ENCODE measurements at places on chromosomes 12 and 14.

DNA sequence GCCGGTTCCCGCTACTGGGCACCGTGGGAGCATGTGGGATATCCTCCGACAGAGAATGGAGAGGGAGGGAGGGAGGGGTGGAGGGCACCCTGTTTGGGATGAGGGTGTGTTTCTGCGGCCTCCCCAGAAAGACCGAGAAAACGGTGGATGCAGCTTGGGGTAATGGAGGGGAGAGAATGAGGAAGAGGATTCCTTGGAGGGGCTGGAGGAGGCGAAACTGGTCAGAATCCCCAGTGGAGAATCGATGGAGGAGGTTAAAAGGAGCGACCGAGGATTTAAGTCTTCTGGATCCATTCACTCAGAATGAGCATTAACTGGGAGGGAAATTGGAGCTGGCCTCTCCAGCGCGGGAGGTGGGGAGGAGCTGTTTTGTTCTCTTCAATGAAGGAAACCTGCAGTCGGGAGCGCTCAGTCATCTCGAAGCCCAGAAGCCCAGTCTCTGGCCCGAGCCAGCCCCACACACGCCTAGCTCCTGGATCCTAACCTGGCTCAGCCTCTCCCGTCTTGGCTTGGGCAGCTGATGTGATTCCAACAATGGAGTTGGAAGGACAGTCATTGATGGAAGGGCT, 581 bp downstream of the ARG2 start:
- peak; percentile 15 for DNase-seq

DNA sequence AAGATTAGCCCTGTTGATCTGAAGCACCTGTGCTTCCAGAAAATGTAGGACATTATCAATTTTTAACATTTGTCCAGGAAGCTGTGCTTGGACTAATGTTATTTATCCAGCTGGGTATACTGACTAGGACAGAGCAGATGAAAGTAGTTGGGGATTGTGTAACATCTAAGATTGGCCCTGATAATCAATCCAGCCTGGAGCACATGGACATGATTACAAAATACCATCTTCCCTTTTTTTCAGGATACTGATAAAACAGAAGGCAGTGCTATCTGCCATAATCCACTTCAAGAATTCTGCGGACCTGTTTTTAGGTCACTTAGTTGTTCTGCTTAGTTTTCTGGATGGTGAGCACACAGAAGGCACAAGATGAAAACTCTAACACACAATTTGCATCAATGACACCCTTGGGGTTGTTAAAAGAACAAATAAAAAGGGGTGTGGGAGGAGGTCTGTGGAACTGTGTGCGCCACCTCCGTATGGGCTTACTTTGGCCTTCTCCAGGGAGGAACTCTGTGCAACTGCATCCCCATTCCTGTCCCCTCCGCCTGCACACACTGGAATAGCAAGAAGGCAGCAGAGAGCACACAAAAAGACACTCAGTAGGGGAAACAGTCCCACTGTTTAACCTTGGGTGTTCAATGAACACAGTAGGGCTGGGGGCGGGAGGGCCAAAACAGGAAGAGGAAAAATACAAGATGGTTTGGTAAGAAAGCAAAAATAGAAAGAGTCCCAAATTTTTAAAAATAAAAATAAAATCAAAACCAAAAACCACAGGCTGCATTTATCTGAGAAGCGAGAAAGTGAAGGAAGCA, 31.1 kb upstream of the DUSP6 start:
- DNase-seq: no peak

- no peak for DNase-seq
Observed at GRCh38 chr12:113204804-113205203, 16.5 kb upstream of the TPCN1 start.

DNA sequence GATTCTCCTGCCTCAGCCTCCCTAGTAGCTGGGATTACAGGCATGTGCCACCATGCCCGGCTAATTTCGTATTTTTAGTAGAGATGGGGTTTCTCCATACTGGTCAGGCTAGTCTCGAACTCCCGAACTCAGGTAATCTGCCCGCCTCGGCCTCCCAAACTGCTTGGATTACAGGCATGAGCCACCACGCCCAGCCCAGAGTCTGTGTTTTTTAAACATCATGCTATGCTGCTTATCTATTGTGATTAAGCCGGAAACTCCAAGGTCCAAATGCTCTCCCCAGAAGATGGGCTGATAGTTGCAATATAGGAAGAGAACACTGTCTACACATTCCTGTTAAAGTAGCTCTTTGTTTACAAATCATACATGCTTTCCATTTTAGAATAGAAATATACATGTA, 30.5 kb upstream of the MAX start:
- DNase-seq: no peak

DNA sequence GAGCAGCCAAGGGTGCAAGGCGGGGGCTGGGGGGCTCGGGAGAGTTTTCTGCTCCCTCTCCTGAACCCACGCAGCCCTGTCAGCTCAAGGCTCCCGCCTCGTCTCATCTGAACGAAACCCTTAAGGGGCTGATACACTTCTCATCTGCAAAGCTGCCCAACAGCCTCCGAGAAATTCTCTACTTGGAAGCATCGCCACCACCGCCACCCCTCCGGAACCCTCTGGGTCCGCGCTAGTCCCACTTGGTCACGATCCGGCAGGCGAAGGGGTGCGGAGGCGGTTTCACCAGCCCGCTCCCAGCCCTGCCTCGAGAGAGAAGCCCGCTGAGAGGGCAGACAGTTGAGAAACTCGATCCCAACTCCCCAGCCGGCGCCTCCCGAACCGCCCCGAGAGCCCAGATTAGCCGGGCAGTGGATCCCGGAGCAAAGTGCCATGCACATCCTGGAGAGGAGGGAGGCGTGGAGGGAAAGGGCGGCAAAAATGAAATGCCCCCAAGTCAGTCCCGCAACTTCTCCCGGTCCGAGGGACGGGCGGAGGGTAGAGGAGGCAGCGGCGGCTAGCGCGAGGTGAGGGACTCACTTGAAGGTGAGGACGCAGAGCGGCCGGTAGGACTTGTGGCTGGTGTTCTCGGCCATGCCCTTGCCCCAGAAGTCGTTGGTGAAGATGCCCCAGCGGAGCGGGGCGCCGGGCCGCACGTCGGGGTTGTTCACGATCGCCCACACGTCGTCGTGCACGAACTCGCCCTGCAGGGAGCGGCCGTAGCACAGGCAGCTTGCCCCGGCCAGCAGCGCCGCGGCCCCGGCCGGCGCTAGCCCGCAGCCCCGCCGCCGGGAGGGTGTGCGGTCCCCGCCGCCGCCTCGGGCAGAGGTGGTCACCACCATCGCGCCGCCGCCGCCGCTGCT, 620 bp downstream of the TMTC1 start:
- peak; percentile 43 for DNase-seq

DNA sequence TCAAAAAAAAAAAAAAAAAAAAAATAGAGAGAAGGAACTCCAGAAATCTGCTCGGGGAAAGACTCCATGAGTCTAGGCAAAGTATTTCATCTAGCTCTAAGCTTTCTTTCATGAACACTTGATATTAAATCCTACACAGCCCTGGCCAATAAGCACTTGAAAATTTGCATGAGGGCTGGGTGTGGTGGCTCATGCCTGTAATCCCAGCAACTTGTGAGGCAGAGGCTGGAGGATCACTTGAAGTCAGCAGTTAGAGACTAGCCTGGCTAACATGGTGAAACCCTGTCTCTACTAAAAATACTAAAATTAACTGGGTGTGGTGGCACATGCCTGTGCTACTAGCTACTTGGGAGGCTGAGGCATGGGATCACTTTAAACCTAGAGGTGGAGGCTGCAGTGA, 13.1 kb upstream of the METAP2 start:
- no peak for DNase-seq

- DNase-seq: no peak
Observed at GRCh38 chr12:77299001-77299400, 233.6 kb upstream of the E2F7 start.

GRCh38 chr14:95068521-95068920, 88.8 kb downstream of the DICER1 start:
- no peak for DNase-seq

DNA sequence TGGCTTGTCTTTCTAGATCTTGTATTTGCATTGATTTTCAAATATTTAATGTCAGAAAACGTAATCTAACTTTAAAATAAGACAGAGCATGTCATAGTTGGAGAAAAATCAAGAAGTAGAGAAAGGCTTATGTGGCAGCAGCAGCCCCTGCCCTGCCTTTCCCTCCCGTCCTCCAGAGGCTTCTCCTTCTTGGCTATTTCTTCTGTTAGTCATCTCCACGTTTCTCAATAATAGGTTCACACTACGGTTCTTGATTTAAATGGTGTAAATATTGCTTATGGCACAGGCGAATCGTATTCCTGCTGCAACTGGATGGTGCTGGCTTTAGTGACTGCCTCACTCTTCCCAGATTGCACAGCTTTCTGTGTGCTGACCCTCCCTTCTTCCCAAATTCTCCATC, 42.8 kb downstream of the SLC8B1 start:
- DNase-seq: no peak

- peak; percentile 41 for DNase-seq
Observed at GRCh38 chr14:101761881-101762529, 496 bp downstream of the PPP2R5C start.

- peak; percentile 61 for DNase-seq
Observed at GRCh38 chr12:7092229-7092985, at the start of gene C1R. Gene C1R, minus strand, starts transcription at chr12:7092445. Its CDS starts 57 bp downstream, at chr12:7092388.

GRCh38 chr14:34989762-34990161, 7.0 kb downstream of the SRP54 start:
- DNase-seq: no peak

- no peak for DNase-seq
Observed at GRCh38 chr14:54901380-54902142, 1.1 kb downstream of the GCH1 start.

DNA sequence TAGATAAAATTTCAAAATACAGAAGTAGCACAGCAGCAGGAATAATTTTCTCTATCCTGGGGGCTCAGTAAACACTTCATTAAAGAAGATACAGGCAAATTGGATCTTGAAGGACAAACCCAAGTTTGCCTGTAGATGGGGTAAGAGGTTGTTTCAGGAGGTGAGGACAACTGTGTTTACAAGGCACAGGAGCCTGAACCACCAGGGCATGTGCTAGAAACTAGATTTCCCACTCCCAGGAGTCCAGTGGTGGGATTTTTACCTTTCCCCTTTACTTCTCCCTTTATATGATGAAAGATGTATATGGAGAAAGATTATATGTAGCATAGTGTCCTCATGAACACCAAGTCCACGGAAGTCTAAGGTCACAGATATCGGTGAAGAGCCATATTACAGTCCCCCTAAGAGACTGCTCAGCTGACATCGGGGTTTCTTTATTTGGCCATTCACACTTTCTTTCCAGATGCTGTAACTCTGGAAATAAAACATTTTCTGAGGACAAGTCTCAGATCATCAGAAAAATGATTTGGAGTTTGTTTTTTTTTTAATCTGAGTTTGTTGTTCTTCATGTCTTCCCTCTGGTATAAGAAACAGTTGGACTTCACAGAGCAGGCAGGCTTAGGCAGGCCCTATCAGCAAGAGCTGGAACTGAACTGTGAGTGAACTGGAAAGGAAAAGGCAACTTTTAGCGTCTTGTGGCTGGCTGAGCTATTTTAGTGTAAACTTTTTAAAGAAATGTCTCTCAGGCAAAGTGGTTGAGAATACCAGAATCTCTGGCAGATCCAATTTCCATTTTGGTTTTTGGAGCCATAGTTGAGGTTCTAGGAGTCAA, 8.0 kb upstream of the EVL start:
- no peak for DNase-seq

- DNase-seq: peak; percentile 51
Observed at GRCh38 chr14:24279301-24280186, 8.1 kb upstream of the RABGGTA start.

GRCh38 chr14:30221546-30221945, 293.9 kb upstream of the PRKD1 start:
- no peak for DNase-seq

DNA sequence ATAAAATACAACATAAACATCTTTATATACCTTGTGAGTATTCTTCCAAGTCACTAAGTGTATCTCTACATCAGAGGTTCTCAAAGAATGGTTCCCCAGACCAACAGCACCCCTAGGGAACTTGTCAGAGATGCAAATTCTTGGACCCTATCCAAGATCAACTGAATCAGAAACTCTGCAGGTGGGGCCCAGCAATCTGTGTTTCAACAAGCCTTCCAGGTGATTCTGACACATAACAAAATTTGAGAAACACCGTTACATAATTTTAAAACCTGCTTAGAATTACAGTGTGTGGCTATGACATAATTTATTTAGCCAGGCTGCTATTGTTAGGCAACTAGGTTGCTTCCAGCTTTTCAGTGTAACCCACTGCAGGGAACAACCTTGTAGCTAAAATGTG, 49.8 kb downstream of the NTN4 start:
- no peak for DNase-seq

GRCh38 chr14:40386433-40386832, 954.2 kb upstream of the FBXO33 start:
- no peak for DNase-seq

- no peak for DNase-seq
Observed at GRCh38 chr12:75767957-75768356, 256.5 kb upstream of the KRR1 start.

GRCh38 chr12:1252758-1253157, 261.7 kb downstream of the ERC1 start:
- no peak for DNase-seq

- no peak for DNase-seq
Observed at GRCh38 chr12:85369365-85370154, 89.5 kb downstream of the ALX1 start.

DNA sequence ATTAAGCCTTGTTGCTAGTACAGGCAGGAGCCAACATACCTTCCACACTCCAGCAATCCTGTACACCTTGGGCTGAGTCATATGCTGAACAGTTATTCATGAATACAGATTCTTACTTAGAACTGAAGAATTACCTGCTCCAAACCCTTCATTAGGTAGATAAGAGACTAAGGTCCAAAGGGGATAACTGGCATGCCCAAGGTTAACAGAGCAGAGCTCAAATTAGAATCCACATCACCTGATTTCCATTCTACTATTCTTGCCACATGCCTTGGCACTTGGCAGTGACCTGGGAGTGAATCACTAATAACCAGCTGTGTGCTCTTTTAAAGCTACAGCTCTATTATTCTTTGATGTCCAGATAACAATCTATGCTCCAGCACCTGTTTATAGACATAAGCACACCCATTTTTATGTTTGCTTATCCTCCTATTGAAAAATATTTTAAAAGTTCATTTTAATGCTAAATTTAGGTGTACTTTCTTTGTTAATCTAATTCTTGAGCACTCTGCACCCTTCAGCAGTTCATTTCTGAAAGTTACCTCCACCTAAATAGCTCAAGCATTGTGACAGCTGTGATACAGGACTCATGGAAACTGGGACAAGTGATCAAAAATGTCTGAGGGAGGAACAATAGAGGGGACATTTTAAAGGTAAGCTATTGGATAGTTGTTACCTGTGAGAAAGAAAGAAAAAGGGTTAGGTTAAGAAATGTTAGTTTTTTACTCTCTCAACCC, 19.4 kb downstream of the LPCAT3 start:
- no peak for DNase-seq

- DNase-seq: no peak
Observed at GRCh38 chr14:78359581-78359980, 189.4 kb downstream of the NRXN3 start.
